ENCODE measurements at places on chromosomes 4 and X. TPM values are rescaled to one million over a fixed set of nuclear protein-coding genes. Genes with fewer than 3 reads are reported as not detected.

NPFFR2 gene
- 0.92 TPM for polyA plus RNA-seq

MUC7 gene
- 0.14 TPM for polyA plus RNA-seq

ADGRG2 gene
- 15.3 TPM for polyA plus RNA-seq

GRCh38 chr4:43835869-43836268, 612.7 kb downstream of the KCTD8 start:
- DNase-seq: no peak

- DNase-seq: no peak
These were observed 248.1 kb upstream of the PPARGC1A start for GRCh38 chr4:24137671-24138601.

- no peak for DNase-seq
These were observed 187.7 kb upstream of the LNX1 start for GRCh38 chr4:53779025-53779424.

GRCh38 chr4:35548921-35549320, 695.4 kb downstream of the ARAP2 start:
- DNase-seq: no peak

- DNase-seq: no peak
These were observed 1.1 kb downstream of the GPR78 start for GRCh38 chr4:8581094-8581861.

GRCh38 chrX:86002076-86002896, 45.1 kb downstream of the CHM start:
- DNase-seq: no peak
